ENCODE measurements at places on chromosomes 7 and 10.

GRCh38 chr7:50739744-50740435 lies 42.8 kb downstream of the GRB10 start:
- no peak for DNase-seq

- DNase-seq = no peak
Observed at GRCh38 chr7:147412109-147412508, 1178.5 kb upstream of the C7orf33 start.

- DNase-seq = no peak
Observed at GRCh38 chr10:17256627-17257026, 28.6 kb downstream of the VIM start.

GRCh38 chr10:712575-712974 lies 23.1 kb upstream of the DIP2C start:
- DNase-seq = no peak

- DNase-seq = no peak
Observed at GRCh38 chr10:54262726-54263125, 538.3 kb downstream of the PCDH15 start.

DNA sequence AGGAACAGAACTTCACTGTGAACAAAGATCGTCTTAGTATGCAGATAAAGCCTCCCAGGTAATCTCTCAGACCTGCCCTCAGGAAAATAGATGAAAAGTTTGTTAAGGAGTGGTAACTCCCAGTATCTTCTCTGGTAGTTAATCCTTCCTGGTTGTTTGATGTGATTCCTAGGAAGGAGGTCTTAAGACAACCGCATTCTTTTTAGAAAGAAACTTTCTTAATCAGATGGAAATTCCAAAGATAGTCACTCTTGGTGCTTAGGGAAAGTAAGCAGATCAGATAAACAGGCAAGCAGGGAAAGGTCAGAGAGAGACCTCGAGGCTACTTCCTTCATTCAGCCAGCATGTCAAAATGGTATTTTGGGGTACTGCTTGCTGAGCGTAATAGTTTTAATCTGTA lies 30.5 kb upstream of the ARMC3 start:
- DNase-seq = no peak

GRCh38 chr7:154997840-154998370 lies 5.0 kb downstream of the PAXIP1 start:
- DNase-seq = no peak

DNA sequence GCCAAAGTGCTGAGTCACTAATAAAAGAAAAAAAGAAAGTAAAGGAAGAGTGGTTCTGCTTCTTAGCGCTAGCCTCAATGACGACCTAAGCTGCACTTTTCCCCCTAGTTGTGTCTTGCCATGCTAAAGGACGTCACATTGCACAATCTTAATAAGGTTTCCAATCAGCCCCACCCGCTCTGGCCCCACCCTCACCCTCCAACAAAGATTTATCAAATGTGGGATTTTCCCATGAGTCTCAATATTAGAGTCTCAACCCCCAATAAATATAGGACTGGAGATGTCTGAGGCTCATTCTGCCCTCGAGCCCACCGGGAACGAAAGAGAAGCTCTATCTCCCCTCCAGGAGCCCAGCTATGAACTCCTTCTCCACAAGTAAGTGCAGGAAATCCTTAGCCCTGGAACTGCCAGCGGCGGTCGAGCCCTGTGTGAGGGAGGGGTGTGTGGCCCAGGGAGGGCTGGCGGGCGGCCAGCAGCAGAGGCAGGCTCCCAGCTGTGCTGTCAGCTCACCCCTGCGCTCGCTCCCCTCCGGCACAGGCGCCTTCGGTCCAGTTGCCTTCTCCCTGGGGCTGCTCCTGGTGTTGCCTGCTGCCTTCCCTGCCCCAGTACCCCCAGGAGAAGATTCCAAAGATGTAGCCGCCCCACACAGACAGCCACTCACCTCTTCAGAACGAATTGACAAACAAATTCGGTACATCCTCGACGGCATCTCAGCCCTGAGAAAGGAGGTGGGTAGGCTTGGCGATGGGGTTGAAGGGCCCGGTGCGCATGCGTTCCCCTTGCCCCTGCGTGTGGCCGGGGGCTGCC lies at the start of gene IL6:
TSS of gene IL6 (plus strand) at position 294 of the 807 bp plus-strand sequence. CDS start at position 357, 63 bp downstream.
- peak; percentile 83 for DNase-seq

DNA sequence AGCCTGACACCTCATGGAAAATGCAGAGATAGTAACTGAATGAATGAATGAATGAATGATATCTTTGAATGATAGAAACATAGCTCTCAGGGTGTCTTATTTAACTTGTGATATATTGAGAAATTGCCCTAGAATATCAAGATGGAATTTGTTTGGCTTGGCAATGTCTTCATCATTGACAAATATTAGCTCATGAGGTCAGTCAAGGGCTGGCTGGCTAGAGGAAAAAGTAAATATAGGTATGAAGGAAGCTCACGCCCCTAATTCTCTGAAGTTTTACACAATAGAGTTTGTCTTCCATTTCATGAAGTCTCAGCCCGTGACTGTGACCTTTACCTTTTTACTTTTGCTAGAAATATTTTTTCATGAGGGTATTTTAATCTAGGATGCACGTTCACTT lies 305.2 kb downstream of the ADARB2 start:
- DNase-seq = no peak

DNA sequence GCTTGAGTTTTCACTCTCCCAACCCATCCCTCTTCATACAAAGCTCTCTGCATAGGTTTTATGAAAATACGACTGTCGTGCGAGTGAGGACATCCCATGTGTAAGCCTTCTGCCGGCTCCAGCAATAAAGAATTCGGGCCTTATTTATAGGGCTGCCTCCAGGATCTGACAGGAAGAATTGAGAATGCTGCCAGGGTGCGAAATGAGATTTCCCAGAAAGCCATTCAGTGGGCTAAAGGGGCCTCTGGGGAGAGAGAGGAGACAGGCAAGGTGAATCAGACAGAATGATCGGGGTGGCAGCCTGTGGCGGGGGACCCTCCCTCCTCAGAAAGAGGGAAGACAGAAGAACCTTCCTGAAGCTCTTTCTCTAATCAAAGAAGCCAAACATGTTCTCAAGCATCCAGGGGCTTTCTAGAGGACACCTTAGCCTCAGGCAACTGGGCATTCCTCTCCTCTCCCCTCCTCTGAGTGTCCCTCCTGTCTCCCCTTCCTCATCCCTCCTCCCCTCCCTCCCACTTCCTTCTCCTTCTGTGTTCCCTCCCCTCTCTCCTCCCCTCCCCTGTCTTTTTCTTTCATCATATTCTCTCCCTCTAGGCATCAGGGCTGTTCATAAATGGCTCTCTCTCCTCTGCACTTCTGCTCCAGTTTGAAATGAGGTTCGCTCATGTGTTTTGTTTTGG lies 410.9 kb downstream of the TYW1 start:
- no peak for DNase-seq

DNA sequence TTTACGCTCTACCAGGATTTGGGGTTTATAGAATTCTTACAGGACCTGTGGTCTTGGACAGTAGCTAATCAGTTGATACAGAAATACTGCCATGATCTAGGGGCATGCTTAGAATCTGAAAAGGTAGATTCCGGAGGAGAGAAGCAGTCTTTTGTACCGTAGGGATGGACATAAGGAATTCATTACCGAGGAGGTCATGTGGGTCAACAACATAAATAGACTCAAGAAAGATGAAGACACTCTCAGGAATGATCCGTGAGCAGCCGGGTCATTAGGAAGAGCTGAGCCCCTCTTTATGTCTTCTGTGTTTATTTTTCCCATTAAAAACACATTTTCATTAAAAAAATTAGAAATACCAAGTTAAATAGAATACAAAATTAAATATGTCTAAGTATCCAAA lies 160.1 kb upstream of the TNS3 start:
- DNase-seq = no peak

DNA sequence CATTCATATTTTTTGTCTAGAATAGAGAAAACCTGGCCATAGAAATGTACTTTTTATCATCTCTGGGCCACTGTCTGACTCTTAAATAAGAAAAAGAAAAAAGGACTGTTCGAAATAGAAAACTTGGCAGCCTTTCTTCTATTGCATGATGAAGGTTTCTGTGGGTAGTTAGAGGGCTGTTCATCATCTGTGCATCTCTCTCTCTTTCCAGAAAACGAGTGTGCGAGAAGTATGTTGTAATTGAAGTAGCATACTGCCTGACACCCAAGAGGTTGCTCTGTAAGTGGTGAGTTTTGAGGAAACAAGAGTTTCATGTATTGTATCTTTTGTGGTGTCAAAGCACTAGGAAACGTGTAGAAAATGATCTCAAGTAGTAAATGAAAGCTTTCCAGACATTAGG lies 343.2 kb upstream of the TMEM229A start:
- no peak for DNase-seq

DNA sequence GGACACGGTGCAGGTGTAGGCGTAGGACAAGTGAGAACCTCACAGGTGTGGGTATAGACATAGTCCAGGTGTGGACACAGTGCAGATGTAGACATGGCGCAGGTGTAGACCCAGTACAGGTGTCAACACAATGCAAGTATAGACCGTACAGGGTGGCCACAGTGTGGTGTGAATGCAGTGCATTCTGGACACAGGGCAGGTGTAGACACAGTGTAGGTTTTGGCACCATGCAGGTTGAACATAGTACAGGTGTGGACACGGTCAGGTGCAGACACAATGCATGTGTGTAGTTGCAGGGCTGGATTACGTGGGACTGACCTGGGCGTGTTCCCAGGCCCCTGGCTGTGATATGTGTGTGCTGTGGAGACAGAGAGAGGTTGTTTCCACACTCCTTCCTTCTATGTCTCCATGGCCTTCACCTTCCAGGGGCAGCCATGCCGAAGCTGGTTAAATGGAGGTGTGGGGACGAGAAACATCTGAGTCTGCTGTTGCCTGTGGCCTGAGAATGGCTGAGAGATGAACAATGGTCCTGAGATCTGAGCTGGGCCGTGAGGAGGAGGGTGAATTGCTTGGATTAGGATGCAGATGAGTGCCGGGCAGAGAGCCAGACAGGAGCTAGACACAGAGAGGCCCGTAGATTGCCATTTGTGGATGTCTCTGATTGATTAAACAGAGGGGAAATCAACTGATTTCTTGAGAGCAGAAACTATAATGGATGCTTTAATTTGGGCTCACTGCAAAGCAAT lies 343.9 kb upstream of the SHH start:
- no peak for DNase-seq

DNA sequence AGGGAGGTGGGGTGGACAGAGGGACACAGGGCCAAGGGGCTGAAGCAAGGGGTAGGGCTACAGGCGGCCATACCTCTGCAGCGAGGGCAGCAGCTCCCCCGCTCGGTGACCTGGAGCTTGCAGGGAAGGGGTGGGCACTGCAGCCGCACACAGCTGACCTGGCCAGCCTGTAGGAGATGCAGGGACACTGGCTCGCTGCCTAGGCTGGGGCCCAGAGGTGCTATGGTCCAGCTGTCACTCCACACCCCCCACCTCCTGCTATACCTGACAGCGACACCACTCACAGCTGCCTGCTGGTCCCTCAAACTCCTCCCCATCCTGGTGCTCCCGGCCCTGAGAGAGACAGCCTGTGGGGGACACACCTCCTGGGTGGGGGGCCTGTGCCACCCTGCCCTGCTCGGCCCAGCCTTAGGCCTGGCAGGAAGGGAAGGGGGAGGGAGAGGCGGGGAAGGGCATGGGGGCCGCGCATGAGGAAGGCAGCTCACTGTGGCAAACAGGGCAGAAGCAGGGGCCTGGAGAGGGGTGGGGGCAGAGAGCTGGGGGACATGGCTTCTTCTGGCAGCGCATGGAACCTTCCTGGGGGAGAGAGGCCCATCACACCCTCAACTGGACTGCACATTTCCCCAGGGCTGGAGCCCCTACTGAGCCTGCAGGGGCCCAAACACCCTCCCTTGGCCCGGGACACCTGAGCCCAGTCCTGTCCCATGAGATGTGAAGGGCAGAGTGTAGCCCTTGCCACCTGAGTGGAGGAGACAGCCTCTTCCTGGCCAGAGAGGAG lies 23.9 kb downstream of the ATP6V1F start:
- DNase-seq = peak; percentile 32

- no peak for DNase-seq
Observed at GRCh38 chr10:101609481-101609880, 21.4 kb downstream of the DPCD start.

DNA sequence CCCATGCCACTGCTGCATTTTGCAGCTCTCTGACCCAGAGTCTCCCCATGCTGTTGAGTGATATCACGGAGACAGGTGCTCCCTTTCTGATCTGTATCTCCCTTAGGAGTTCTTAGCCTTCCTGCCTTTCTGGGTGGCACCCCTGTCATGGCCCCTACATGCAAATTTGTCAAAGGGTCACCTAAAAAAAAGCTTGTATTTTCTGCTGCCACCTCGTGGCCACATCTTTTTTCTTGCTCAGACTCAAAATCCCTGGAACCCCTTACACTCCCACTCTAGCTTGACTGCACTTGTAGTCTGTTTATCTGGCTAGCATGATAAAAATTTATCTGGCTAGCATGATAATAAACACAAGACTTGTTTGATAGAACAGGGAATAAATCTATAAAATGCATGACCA lies 809.1 kb downstream of the SORCS1 start:
- DNase-seq = no peak

- DNase-seq = no peak
Observed at GRCh38 chr10:15361131-15361530, 10.0 kb downstream of the FAM171A1 start.

GRCh38 chr7:130277763-130278643 lies 11.3 kb downstream of the CPA2 start:
- DNase-seq = peak; percentile 72

DNA sequence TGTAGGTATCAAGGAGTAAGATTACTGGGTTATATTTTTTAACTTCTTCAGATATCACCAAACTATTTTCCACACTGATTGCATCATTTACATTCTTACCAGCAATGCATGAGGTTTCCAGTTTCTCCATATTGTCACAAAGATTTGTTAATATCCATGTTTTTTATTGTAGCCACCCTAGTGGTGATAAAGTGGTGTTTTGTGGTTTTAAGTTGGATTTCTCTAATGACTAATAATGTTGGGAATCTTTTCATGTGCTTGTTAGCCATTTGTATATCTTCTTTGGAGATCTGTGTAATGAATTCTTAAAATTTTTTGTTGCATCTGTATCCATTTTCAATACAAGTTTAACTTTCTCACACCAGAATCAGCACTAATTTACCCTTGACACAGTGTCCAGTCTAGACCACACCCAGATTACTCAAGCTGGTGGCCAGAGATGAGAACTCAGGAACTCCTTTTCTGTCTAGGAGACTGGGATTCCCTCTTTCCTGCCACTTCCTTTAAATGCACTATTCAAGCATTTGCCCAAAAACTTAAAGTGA lies 67.0 kb upstream of the PLXDC2 start:
- no peak for DNase-seq

DNA sequence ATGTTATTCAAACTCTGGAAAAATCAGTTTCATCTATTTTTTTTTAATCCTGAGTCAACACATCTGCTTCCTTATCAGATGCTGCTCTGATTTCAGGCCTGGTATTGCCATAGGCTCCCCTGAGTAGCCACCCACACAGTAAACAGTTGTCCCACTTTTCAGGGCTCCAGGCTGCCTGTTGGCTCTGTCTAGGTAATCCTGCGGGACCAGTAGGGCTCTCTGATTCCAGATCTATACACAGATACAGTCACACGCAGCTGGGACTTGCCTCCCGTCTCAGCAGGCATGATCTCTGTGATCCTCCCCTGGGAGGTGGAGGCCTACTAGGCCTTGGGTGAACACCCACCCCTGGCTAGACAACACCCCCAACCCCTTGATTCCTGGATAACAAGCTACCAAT lies 206.1 kb downstream of the CREB5 start:
- DNase-seq = no peak

GRCh38 chr10:50635286-50635685 lies 11.5 kb upstream of the SGMS1 start:
- no peak for DNase-seq

Data from D341Med (cell line).